ENCODE measurements at places on chromosomes 2 and 18.

GRCh38 chr2:12451726-12452125, 265.0 kb upstream of the TRIB2 start:
- no peak for DNase-seq

GRCh38 chr2:133768658-133769435, 200.6 kb upstream of the NCKAP5 start:
- no peak for DNase-seq

DNA sequence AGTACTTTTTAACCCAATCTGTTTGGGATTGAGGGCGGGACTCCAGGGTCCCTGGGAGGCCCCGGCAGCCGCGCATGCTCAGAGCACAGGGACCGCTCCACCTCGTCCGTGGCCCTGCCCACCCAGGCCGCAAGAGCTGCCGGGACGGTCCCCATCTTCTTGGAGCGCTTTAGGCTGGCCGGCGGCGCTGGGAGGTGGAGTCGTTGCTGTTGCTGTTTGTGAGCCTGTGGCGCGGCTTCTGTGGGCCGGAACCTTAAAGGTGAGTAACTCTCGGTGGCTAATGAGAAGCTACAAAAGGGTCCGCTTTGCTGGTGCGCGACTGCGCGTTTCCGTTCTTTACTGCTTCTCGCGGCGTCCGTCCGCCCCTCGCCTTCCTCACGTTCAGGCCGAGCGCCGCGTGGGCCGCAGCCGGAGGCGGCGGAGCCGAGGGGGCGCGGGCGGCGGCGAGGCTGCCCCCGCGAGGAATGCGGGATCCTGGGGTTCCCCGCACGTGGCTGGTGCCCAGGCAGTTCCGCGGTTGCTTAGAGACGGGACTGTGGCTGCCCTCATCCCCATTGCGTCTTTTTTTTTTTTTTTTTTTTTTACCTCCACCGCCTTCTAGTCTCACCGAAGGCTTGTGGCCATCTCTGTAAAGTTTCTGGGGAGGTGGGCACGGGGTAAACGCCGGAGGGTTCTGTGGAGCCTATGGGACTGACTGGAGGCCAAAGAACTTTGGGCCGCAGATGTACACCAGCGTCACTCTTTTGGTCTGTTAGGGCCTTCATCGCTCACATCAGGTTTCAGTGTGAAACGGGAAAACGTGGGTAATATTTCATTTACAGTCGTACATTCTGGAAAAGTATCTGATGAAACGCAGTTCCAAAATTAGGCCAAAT, at the start of gene SSB:
Gene SSB, plus strand, starts transcription at position 154 of the 875 bp plus-strand sequence. CDS start 2,090 bp downstream, outside the sequence.
- peak; percentile 93 for DNase-seq

GRCh38 chr2:16214861-16215260, 274.5 kb downstream of the MYCN start:
- no peak for DNase-seq

DNA sequence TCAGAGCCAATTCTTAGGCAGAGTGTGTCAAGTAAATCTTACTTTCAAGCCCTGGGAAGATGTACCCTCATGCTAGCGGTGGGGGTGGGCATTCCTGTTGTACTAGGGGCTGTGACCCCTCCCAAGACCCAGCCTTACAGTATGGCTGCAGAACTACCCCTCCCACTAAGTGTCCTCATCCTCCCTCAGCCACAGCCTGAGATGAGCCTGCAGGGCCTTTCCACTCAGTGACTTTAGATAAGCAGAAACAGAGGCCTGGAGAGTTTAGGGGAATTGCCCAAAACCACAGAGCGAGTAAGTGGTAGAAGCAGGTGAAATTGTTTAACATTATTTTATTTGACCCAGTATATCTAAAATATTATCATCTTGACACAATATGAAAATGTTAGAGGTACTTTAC, 36.6 kb downstream of the TTC32 start:
- DNase-seq = no peak

- no peak for DNase-seq
These were observed 21.5 kb upstream of the DAW1 start for GRCh38 chr2:227849906-227850305.

- no peak for DNase-seq
These were observed 128.6 kb downstream of the PARD3B start for GRCh38 chr2:204673877-204674276.

Measured in stimulated activated CD8-positive, alpha-beta memory T cell treated with anti-CD3 and anti-CD28 coated beads, Interleukin-7, amount 100 ng/mL, for 4 hours (primary cell).